ENCODE measurements at places on chromosomes 16 and 17.

- no peak for DNase-seq
Observed at GRCh38 chr17:64741038-64741641, 79.0 kb upstream of the SMURF2 start.

GRCh38 chr17:9054126-9054975 lies 33.0 kb downstream of the NTN1 start:
- DNase-seq = no peak

DNA sequence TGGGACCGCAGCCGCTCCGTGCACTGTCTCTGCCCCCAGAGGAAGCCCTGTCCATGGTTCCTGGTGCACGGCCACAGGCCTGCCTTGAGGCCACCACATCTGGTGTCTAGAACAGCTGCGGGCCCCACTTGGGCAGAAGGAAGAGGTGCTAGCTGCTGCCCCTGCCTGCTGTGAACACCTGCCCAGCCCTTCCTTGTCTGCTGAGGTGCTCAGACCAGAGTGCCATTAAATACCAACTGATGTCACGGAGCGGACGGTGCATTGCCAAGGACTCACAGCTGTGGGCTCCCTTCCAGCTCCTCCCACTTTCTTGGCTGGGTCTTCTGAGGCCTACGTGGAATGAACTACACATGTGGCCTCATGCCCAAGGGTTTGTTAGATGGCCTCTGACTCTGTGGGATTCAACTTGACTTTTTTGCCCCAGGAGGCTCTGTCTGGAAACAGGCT lies 146.1 kb downstream of the RAB11FIP4 start:
- no peak for DNase-seq

- no peak for DNase-seq
Observed at GRCh38 chr16:3137267-3137666, 2.4 kb downstream of the ZNF213 start.

DNA sequence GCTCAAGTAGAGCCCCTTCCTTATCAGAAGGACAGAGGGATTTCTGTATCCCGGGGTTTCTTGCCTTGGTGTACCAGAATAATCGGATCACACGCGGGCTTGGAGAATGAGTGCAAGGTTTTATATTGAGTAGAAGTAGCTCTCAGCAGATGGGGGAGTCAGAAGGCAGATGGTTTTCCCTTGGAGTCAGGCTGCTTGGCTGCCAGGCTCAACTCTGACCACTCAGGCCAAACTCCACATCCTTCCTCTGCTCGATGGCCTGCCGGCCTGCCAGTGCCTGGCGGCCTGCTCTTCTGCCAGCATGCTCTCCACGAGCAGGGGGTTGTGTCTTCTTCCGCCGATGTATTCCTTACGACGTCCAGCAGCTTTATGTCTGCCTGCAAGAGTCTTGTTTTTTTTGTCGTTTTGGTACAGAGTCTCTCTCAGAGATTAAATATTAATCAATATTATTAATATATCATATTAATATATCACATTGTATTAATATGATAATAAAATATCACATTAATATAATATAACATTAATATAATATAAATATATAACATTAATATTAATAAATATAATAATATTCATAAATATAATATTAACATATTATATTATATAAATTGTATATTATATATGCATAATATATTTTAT lies 229.2 kb upstream of the WSCD1 start:
- no peak for DNase-seq

- no peak for DNase-seq
Observed at GRCh38 chr17:10010752-10011151, 105.7 kb upstream of the RCVRN start.

- no peak for DNase-seq
Observed at GRCh38 chr16:88715312-88716190, 9.2 kb downstream of the CTU2 start.

DNA sequence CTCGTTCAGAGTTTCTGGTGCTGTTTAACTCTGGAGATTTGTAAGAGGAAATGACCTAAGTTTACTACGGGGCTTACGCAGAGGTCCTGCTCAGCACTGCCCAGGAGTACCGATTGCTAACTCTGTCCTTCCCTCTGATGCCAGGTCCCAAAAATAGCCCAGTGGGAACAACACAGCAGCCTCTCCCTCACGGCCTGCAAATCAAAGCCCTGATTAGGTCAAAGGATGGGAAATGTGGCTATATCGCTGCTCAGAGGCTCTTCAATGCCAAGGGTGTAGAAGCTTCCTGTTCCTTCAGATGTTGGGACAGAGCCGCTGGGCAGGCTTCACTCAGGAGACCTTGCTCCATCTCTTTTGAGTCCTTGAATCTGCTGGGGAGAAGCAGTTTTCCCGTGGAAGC lies 174.2 kb upstream of the KCNJ16 start:
- no peak for DNase-seq

- no peak for DNase-seq
Observed at GRCh38 chr17:82775001-82775823, 23.3 kb downstream of the TBCD start.

- DNase-seq = no peak
Observed at GRCh38 chr17:17189559-17189958, 16.6 kb downstream of the PLD6 start.

DNA sequence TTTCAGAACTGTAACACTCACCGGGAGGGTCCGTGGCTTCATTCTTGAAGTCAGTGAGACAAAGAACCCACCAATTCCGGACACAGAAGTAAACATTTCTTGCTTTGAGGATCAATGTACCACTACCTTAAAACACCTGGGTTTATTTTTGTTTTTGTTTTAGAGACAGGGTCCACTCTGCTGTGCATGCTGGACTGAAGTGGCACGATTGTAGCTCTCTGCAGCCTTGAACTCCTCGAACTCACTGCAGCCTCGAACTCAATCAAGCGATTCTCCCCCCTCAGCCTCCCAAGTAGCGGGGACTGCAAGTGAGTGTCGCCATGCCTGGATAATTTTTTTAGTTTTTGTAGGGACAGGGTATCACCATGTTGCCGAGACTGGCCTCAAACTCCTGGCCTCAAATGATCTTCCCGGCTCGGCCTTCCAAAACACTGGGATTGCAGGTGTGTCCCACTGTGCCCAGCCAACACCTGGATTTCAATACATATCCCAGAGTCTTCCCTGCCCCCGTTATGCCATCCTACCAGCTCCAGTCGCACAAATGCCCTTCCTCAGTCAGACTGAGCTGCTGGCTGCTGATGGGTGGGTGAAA lies 13.0 kb upstream of the CES4A start:
- DNase-seq = no peak

- DNase-seq = no peak
Observed at GRCh38 chr16:3112881-3113574, 642 bp downstream of the ZNF205 start.

All from stimulated activated CD4-positive, alpha-beta T cell treated with anti-CD3 and anti-CD28 coated beads, TNF-alpha, amount 100 ng/mL, for 48 hours (primary cell).